Caudate nucleus (tissue), 63 donors: ENCODE measurements at places on chromosomes 6 and 20.

- DNase-seq = no peak
Measured at GRCh38 chr6:30508890-30509736, 19.8 kb downstream of the HLA-E start.

DNA sequence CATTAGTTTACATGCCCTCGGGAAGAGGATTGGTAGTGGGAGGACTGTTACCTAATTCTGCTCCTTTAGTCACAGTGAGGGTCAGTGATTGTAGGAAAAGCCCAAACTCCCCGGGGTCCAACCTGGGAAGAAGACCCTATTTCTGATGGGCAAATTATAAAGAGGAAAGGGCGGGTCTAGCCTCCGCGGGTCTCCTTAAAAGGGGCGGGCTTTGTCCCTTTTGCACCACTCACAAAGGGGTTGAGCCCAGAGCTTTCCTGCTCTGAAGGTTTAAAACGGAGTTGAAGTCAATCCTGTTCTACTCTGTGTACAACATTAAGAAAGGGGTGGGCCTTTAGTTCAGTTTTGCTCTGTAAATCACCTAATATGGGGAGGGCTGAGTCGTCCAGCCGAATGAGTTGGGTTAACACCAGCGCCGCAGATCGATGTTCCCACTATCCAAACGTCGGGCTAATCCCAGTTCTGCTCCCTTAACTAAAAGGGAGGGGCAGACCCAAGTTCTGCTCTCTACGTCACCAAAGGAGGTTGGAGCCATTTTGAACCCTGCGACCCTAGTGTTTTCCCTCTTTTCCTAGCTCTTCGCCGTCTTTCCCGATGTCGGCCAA, 920 bp upstream of the RNF5 start:
- DNase-seq = no peak

- no peak for DNase-seq
Measured at GRCh38 chr6:5250911-5251310, 9.8 kb downstream of the LYRM4 start.

GRCh38 chr6:100472674-100473073, 8.0 kb upstream of the SIM1 start:
- no peak for DNase-seq

DNA sequence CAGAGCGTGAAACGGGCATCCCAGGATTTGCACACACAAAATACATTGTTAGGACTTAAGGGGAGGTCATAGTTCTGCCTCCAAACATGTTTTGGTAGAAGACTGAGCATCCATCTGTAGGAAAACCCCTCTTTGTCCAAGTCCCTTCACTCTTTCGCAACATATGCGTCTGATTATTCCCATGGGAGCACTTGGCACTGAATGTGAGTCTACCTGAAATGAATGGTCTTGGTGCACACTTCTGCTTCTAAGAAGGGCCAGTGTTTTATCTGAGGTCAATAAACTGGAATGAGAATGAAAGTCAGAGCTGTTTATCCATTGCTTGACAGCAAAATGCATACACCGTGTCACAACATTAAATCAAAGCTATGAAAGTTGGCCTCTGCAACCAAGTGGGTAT, 33.0 kb downstream of the GJA10 start:
- no peak for DNase-seq

DNA sequence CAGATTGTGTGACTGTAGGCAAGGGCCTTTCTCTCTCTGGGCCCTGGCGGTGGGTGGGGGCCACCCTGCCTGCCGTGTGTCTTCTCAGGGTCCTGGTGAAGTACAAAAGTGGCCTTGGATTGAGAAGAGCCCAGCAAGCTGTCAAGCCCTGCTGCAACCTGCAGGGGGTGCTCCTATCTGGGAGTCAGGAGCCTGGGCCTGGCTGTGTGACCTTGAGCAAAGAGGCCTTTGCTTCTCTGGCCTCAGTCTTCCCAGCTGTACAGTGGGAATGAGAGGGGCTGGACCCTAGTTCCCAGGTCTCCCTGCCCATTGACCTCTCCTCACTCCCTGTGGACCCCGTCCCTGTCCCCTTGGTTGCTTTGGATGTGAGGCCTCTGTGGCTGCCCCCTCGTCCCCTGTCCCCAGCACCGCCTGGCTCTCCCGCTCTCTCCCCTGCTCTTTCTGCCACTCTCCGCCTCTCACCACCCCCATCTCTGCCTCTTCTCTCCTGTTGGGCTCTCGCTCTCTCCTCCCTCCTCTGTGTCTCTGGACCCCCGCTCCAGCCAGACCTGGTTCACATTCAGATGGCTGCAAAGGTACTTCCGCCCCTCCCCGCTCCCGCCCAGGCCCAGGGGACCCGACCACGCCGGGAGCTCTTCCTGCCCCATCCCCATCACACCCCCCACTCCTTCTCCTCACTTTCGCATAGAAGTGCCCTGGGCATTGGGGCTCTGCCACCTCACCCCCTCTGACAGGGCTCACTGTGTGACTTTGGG, 46.7 kb downstream of the SRC start:
- DNase-seq = no peak

- DNase-seq = no peak
Measured at GRCh38 chr6:98516866-98517265, 317.5 kb upstream of the POU3F2 start.

- DNase-seq = no peak
Measured at GRCh38 chr20:35199740-35200139, 26.8 kb upstream of the MMP24 start.

DNA sequence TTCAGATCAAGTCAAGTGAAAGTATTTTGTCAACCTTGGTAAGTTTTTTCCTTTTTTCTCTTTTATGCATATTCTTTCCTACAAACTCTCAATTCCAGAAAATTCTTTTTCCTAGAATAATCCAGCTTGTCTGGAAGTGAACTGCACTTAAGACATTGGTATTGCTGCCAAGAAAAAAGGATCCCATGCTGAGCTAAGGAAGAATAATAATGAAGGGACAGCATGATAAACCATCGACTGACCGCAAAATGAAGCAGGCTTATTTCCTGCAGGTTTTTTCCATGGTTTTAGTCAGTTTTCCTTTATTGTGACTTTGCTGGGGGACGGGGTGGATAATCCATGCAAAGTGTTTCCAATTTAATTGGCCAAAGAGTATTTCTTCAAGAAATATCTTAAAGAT, 857.6 kb upstream of the SLC35B3 start:
- no peak for DNase-seq

GRCh38 chr6:154980273-154981078, 14.6 kb upstream of the TIAM2 start:
- no peak for DNase-seq

DNA sequence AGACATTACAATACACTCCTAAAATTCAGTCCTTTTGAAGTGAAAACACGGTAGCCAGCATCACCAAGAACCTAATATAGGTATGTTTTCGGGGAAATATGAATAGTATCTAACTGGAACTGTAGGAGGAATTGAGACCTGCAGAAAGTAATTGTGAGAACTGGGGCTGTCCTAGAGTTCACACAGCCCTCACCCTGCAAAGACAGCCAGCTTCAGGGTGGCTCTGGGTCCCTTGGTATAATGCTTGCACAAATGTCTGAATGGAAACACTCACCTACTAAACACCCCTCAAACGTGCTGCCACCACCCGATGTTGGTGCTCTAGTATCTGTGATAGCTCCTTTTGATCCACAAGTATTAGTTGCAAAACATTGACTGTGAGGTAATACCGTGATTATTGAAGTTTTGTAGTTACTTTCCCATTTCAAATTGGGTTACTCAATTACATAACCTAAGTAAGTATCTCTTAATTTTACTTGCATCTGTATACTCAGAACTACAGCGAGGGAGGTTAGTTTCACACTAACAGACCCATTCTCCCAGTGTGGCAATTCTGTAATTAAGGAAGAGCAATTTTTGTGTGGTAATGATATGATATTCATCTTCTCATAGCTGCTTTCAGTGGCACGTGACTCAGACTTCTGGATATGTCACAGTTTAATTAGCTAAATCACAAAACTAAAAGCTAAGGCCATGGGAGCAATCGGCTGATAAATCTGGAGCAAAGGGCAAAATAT, 129.5 kb downstream of the INSM1 start:
- no peak for DNase-seq

DNA sequence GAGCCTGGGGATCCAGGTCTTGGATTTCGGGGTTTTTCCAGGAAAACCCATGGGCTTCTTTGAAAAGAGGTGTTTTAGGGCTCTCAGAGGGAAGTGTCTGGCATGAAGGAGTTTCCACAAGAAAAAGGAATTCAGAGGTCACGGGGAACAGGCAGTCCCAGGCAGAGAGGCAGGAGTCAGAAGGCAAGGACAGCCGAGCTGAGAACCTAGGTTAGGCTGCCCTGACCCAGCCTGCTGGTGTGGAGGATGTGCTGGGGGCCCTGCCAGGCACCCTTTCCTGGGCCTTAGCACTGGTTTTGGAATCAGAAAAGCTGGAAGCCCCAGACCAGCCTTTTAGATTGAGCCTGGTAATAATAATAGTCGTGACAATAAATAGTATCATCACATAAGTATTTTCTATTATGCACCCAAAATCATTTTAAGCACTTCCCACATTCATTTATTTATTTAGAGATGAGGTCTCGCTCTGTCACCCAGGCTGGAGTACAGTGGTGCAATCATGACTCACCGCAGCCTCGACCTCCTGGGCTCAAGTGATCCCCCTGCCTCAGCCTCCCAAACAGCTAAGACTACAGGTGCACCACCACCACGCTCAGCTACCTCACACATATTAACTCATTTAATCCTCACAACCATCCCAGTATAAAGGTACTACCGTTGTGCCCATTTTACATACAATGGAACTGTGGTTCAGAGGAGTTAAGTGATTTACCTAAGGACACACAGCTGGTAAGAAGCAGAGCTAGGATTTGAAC, 19.9 kb downstream of the TGM2 start:
- no peak for DNase-seq

- DNase-seq = no peak
Measured at GRCh38 chr20:20130399-20130798, 78.1 kb downstream of the CFAP61 start.

GRCh38 chr6:43718387-43719105, 31.0 kb upstream of the MRPS18A start:
- DNase-seq = no peak
